Lung microvascular endothelial cell (primary cell): ENCODE measurements at places on chromosomes 3 and 15.

- DNase-seq, result no peak
Measured at GRCh38 chr3:55164876-55165275, 237.0 kb upstream of the LRTM1 start.

DNA sequence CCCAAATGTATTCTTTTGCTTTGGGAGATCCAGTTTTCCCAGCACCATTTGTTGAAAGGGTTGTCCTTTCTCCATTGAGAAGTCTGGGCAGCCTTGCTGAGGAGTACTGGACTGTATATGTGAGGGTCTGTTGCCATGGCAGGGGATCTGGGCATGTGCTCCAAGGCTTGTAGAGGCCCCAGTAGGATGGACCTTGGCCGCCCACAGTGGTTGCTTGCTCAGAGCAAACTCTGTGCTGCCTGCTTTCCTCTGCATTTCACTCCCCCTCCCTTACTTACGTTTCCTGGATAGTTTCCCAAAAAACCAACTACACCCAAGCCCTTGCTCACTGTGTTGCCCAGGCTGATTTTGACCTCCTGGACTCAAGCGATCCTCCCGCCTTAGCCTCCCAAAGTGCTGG, 97.2 kb upstream of the PRR23E start:
- no peak for DNase-seq

GRCh38 chr3:187810021-187810446, 64.8 kb upstream of the BCL6 start:
- DNase-seq, result no peak

- no peak for DNase-seq
Measured at GRCh38 chr3:54900838-54901591, 26.8 kb downstream of the LRTM1 start.

GRCh38 chr3:87186608-87187159, 40.4 kb upstream of the CHMP2B start:
- DNase-seq, result no peak

- DNase-seq, result no peak
Measured at GRCh38 chr15:38874464-38874863, 309.9 kb upstream of the RASGRP1 start.

DNA sequence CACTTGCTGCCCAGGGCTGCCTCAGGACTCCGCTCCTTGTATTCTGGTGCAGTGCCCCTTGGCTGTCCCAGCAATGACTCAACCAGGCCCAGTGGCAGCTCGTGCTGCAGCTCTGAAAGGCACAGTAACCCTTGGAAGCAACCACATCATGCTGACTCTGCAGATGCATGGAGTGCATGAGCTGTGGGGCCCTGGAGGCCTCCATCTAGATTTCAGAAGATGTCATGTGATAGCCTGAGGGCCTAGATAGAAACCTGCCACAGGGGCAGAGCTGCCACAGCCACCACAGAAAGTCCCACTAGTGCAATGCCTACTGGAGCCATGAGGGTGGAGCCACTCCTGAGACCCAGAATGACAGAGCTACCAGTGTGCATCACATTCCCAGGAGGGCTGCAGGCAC, 117.1 kb upstream of the SMAD3 start:
- DNase-seq, result no peak

DNA sequence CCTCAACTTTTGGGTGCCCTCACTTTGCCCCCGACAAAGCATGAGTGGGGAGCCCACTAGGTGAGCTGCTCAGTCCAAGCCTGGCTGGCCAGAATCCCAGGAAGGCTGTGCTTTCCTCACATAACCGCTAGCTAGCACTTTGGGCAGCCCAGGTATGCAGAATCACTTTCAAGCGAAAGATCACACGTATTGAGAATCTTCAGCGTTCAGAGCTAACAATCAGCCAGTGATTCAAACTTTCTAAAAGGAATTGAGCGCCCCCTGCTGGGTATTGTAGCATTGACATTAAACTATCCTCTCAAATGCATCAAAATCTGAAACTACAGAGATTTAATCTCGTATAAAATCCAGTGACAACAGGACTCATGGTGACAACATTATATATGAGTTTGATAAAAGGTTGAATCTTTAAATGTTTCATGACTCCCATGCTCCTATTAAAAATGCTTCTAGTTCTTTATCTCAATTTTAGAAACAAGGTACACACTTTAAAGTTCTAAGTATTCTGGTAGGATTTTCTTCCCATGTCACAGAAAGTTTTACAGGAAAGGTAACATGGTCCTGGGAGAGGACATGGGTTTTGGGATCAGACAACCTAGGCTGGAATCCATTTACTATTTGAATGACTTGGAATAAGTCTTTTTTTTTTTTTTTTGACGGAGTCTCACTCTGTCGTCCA, 11.8 kb downstream of the ANAPC13 start:
- peak; percentile 75 for DNase-seq

DNA sequence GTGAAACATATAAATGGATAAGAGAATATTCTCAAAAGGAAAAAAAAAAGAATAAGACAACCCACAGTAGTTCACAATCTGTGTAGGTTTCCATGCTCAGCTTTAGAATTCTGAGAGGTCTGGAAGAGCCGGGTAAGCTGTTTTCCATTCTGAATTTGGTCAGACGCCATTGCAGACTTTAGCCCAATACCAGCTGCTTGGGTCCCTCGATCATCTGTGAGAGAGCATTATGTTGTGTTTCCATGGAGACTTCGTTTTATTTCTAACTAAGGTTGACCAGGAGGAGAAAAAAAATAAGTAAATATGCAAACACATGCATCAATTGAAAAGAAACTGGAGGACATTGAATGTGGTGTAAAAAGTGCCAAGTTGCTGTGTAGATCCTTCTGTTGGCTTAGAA, 25.5 kb downstream of the KCNAB1 start:
- DNase-seq, result no peak

DNA sequence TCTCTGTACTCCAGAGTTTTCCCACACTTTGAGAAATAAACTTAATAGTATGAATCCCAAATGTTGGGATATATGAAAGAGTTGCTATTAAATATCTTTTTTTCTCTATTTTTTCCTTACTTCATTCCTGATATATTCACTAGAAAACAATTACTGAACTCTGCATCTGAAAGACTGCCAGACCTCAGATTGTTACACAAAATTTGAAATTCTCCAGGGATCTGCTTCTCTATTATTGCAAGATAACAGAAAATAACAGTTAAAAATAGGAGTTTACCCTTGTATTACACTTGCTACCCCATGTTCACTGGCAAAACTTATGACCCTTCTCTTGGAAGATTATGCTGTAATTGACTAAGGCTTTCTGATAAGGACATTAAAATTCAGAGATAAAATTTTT, 11.7 kb upstream of the P3H2 start:
- DNase-seq, result no peak

- no peak for DNase-seq
Measured at GRCh38 chr15:38024293-38025091, 90.1 kb downstream of the TMCO5A start.

DNA sequence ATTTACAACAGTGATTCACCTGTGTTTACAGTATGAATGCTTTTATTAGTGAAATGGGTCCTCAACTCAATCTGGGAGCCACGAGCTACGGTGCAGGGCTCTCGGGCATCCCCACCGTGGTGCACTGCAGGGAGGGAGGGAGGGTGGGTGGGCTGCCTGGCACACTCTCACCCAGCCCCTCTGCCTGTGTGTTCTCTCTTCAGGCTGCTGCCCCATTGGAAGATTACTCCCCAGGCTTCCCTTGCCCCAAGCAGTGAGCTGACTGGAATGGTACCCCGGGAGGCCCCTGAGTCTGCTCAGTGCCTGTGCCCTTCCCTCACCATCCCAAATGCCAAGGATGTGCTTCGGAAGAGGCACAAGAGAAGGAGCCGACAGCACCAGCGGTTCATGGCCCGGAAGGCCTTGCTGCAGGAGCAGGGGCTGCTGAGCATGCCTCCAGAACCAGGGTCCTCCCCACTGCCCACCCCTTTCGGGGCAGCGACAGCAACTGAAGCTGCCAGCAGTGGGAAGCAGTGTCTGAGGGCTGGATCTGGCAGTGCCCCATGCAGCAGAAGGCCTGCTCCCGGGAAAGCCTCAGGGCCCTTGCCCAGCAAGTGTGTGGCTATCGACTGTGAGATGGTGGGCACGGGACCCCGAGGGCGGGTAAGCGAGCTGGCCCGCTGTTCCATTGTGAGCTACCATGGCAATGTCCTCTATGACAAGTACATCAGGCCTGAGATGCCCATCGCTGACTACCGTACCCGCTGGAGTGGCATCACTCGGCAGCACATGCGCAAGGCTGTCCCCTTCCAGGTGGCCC, 5.0 kb downstream of the AEN start:
- DNase-seq, result no peak

DNA sequence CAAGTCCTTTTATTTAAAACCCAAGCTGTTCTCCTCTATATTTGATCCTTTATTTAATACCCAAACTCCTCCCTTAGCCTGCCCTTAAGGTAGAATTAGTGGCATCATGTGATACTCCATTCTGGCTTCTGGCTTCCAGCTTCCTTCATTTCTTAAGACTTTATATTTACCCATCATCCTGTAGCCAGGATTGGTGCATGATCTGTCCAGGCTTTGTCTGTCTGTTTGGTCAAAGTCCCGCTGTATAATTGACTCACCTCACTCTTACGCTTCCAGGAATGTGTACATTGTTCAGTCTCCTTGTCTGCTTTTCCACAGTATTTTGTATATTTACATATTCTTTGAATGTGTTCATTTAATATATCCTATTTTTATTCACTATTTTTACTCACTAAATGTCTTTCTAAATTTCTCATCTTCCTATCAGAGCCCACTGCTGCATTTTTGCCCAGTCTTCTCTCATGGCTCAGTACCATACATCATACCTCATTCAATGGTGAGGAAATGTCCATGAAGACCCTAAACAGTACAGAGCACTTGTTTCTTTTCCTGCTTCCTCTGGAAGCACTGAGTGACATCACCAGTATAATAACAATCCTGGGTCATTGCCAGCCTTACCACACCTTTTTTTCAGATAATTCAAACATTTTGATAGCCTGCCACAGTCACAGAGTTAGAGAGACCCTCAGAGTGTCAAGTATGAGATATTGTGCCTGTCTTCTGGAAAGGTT, 31.5 kb downstream of the TMEM108 start:
- DNase-seq, result no peak

DNA sequence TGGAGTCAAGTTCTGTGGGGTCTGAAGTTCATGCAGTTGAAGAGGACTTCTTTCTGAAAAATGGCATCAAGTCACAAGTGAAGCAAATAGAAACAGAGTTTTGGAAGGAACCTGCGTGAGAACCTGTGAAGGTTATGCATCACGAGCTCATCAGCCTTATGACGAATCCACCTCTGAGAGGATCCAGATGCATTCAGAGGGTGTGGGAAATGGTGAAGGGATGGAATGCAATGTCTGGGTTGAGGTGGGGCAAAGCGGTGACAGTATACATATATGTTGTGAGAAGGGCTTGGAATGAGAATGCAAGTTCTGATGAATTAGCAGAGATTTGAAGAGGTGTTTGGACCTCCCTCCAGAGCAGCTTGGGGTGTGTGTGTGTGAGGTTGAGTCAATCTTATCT, 382.1 kb upstream of the TBL1XR1 start:
- no peak for DNase-seq

- no peak for DNase-seq
Measured at GRCh38 chr3:101084404-101084803, 91.2 kb upstream of the ABI3BP start.

- DNase-seq, result peak; percentile 66
Measured at GRCh38 chr3:50157827-50158529, 2.9 kb downstream of the SEMA3F start.

- DNase-seq, result no peak
Measured at GRCh38 chr3:123853686-123854372, 30.3 kb downstream of the MYLK start.

- no peak for DNase-seq
Measured at GRCh38 chr3:41697702-41698101, 264.2 kb downstream of the ULK4 start.

- peak; percentile 67 for DNase-seq
Measured at GRCh38 chr3:193665370-193665989, 72.5 kb downstream of the OPA1 start.

DNA sequence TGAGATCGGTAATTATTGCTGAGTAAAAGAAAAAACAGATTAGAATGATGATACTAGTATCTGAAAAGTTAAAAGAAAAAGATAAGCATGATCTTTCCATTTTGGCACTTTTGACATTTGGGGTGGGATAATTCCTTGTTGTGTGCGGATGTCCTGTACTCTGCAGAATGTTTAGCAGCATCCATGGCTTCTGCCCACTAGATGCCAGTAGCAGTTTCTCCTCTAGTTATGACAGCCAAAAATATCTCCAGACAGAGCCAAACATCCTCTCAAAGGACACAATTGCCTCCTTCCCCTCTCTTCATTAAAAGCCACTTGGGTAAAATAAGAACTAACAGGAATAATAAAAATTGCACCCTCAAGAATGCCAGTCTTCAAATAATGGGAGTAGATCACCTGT, 468.8 kb upstream of the GRM7 start:
- DNase-seq, result peak; percentile 4

GRCh38 chr3:78494851-78495250, 1272.9 kb downstream of the ROBO1 start:
- no peak for DNase-seq

DNA sequence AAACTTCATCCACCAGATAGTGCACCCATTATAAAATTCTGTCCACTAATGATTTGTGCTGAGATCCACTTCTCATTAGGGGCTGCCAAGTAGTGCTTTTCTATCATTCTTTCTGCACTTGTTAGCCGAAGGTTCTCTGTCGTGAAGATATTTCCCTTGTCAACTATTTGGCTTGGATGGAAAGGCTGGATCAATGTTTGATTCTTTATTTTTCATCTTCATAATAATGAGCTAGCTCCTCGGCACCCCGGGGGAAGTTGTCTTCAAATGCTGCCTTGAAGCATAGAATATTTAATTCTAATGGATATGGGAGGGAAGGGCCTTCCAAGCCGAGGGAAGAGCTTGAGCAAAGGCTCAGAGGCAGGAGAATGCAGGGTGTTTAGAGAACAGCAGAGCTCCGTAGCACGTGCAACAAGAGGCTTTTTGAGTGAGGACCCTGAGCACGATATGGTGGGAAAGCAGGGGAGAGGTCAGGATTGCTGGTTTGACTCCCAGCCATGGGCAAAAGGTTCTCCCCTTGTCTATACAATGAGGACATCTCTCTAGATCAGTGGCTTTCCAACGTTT, 16.3 kb upstream of the MUC20 start:
- DNase-seq, result no peak

DNA sequence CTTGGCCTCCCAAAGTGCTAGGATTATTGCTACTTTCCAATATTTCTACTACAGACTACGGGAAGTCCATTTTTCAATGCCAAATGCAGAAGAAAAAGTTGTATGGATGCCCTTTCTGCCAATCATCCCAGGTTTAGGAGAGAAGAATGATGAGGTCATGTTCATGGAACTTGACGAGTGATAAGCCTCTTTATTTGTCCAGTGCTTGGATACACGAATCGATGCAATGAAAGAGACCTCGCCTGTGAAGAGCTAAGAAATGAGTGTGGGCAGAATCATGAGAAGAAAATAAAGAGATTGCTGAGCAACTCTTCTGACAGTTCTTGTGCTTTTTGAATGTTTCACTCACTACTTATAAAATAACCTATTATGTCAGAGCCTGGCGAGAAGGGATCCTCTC, 996 bp upstream of the SLC28A1 start:
- DNase-seq, result no peak

DNA sequence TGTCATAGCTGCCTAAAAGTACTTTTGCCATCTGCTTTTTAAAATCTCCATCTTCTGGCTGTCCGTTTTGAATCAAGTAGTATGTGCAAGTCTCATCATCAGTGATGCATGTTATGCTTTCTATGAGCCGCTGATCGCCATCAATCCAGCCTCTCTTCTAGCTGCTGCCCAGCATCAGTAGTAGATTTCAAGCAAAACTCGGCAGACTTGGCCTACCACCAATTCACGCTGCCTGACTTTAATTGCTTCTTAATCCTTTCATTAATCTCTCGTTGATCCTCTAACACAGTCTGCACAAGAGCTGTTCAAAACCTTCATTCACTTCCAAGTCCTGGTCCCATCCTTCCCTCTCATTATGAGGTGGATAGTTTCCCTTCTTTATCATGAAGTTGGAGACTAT, 104.9 kb downstream of the NSUN3 start:
- no peak for DNase-seq
